ENCODE measurements at places on chromosomes 6 and 20.

GRCh38 chr6:134368670-134369069 lies 50.8 kb upstream of the SGK1 start:
- no peak for DNase-seq

DNA sequence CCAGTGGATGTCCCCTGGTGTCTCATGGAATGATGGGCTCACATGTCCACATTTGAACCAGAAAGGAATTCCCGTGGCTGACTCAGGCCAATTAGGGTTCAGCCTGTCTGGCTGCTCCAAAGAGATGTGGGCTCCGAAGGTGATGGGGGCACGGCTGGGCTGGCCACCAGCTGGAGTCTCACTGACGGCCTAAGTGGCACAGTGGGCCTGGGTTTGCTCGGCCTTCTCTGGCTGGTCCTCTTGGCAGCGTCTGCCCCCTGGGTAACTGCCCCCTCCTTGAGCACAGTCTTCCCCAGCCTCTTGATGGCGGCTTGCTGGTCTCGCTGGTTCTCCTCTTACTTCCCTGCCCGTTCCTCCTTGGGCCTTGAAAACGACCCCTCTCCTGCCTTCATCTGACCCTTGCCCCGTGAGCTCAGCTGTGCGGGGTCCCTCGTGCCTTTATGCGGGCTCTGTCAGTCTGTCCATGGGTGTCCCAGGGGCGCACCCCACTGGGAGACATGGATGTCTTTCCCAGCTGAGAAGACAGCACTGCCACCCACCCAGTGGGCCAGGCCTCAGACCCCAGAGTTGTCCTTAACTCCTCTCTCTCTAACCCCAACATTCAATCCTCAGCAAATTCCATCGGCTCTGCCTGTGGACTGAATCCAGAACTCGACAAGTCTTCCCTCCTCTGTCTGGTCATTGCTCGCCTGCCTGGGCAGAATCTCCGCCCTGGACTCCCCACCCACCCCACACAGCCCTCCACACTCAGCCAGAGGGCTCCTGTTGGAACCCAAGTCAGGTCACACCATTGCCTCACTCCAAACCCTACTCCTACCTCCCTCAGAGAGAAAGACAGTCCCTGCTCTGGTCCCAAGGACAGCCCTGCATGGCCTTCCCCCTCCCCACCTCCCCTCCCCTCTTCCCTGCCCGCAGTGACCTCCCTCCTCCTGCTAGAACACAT lies 78.7 kb downstream of the CEBPB start:
- DNase-seq, result no peak

GRCh38 chr6:144855812-144856531 lies 570.8 kb downstream of the UTRN start:
- no peak for DNase-seq

GRCh38 chr6:108735310-108736001 lies 112.8 kb upstream of the ARMC2 start:
- no peak for DNase-seq
